ENCODE measurements at places on chromosomes 6 and 20.
A peak's percentile ranks its signal among the peaks of the same experiment; 100 is the strongest.

DNA sequence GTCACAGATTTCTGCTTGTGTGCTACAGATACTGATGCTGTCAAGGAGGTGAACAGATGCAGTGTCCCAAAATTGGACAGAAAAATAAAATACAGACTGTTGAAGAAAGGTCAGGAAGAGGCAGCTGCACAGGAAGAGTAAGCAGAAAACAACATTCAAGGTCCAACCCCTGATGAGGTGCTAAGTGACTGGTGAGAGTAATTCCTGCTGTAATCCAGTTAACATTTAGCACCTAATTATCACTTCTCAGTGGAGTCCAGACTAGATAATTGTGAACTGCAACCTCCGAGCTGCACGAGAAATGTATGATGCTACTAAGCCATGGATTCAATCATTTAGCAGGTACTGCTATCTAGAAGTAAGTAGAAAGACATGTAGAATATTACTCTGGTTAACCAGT lies 36.3 kb upstream of the NRSN1 start:
- no peak for DNase-seq

DNA sequence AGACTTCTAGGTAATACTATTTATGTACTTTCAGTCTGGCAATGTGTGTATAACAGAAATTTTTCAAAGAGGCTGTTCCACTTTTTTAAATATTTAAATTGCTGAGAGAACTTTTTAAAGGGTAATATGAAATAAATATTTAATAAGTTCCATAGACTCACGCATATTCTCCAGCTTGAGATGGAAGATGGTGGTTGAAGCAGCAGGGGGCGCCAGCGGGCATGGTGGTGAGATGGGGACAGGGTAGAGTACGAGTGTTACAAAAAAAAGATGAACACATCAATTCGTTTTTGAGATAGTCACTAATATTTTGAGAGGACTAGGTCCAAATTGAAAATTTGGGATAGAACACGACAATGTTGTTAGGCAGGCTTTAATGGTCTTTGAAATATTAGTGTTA lies 68.4 kb downstream of the RSPO3 start:
- no peak for DNase-seq

GRCh38 chr20:49729780-49730179 lies 16.1 kb upstream of the B4GALT5 start:
- DNase-seq = peak; percentile 83

GRCh38 chr6:37612475-37612874 lies 85.2 kb downstream of the MDGA1 start:
- no peak for DNase-seq

GRCh38 chr6:44917430-44917829 lies 410.7 kb upstream of the RUNX2 start:
- no peak for DNase-seq

DNA sequence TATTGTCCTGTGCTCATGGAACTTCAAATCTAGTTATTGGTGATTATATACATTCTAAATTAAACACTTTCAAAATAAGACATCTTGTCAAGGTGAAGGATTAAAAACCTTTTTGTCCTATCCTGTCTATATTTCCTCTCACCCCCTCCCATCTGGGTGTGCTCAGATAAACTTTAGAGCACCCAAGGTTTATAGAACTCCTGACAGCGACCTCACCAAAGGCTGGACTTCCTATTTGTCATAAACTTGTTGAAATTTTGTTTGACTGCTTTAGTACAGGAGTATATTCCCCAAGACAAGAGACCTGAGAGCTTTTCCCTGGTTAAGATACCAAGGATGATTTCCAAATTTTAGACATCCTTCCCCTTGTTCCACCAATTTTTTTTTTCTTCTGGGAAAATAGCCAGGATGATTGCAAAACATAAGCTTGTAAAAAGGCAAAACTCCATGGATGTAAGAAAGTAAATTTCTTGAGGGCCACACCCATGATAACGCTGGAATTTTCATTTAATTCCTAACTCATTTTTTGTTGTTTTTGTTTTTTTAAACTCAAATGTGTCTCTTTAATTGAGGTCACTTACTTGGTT lies 33.0 kb downstream of the CARMIL1 start:
- DNase-seq = peak; percentile 75

GRCh38 chr6:105458551-105458950 lies 55.7 kb upstream of the PREP start:
- no peak for DNase-seq

DNA sequence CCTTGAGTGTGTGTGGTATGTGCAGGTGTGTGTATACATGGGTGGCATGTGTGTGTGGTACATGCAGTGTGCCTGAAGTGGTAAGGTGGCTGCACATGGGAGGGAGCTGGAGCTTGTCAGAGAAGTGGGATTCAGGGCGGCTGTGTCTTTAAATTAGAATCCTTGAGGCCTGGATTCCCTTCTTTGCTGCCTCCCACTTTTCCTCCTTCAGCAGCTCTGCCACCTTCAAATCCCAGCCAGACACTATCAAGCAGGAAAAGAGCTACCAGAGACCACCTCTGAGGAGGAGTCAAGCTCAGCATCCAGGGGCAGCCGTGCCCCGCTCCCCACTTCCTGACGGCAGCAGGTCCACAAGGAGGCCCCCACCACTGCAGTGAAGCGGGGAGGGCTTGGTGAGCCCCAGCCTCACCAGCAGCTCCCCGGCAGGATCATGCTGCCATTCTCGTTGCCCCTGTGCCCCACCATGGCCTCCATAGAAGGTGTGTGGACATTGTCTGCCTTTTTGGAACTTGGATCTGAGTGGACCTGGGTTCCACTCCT lies 131.0 kb upstream of the MLN start:
- DNase-seq = no peak

DNA sequence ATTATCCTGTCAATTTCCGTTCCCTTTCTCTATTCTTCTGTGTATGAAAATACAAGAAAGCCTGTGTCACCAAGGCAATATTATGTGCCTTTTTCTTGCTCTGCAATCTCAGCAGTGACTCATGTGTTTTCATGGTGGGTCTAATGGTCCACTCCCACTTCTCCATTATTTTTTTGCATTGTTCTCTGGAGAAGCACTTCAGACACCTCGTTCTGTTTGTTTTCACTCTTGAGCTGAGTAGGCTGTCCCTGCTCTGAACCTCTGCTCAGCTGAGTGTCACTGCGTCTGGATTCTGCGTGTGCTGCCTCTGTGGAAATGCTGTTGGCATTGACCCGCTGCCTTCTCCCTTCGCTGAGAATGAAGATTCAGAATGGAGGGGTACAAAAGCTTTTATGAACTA lies 230.6 kb downstream of the TMEM242 start:
- no peak for DNase-seq

DNA sequence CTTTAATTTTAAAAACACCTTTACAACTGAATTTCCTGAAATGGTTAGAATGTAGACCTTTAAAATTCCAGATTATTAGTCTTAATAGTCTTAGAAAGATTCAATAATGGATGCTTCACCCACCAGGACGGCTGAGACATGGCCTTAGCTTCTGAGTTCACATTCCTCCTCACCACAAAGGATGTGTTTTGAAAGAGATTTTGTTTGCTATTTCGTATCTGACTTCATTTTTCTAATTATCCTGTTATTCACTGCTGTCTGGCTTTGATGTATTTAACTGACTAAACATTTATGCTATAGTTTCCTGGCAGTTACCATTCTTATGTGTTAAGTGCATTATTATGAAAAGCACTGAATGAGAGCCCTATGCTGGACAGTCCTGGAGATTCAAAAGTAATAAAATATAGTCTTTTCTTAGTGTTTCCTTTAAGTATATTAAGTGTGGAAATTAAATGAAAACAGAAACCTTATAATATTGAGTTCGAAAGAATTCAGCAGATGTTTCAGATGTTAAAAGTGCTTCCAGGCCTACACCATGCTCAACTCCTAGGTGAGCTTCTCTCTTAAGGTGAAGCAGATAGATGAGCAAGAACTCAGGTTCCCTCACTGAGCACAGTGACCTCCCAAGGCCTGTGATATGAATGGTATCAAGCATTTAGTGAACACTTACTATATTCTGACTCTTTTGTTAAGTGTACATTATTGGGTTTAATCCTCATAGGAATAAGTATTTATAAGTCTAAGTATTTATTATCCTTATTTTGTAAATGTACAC lies 40.3 kb downstream of the MAP3K4 start:
- peak; percentile 81 for DNase-seq

DNA sequence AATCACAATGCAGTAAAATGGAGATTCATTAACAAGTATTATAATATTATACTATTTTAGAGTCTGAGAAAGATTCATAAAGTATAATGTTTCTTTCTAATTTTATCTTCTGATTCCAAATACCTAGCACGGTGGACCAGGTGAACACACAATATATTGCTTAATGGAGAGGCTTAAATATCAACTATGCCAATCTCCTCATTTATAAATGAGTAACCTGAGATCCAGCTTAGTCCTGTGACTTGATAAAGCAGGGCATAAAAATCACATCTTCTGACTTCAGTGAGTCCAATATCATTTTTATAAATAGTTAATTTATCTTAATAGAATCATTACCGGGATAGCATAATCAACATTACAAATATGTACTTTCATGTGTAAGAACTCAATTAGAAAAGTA lies 144.4 kb upstream of the GJE1 start:
- DNase-seq = no peak

GRCh38 chr20:63733117-63733516 lies 3.3 kb upstream of the LIME1 start:
- DNase-seq = no peak

DNA sequence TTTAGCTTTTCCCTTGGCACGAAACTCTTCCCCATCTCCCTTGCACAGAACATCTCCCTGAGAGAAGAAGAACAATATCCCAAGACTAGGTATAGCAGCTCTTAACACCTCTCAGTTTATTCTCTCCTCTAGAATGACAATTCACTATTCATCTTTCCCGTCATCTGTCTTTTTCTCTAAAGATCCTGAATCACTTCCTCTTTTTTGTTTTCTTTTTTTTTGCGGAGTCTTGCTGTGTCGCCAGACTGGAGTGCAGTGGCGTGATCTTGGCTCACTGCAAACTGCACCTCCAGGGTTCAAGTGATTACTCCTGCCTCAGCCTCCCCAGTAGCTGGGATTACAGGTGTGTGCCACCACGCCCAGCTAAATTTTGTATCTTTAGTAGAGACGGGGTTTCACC lies 574.4 kb upstream of the MAP3K7 start:
- no peak for DNase-seq

- no peak for DNase-seq
Observed at GRCh38 chr6:12058172-12058961, 46.3 kb downstream of the HIVEP1 start.

- no peak for DNase-seq
Observed at GRCh38 chr20:40643891-40644290, 45.1 kb downstream of the MAFB start.

- DNase-seq = no peak
Observed at GRCh38 chr6:168695701-168696100, 254.7 kb downstream of the SMOC2 start.

GRCh38 chr6:99409672-99410071 lies 15.4 kb downstream of the PNISR start:
- no peak for DNase-seq

DNA sequence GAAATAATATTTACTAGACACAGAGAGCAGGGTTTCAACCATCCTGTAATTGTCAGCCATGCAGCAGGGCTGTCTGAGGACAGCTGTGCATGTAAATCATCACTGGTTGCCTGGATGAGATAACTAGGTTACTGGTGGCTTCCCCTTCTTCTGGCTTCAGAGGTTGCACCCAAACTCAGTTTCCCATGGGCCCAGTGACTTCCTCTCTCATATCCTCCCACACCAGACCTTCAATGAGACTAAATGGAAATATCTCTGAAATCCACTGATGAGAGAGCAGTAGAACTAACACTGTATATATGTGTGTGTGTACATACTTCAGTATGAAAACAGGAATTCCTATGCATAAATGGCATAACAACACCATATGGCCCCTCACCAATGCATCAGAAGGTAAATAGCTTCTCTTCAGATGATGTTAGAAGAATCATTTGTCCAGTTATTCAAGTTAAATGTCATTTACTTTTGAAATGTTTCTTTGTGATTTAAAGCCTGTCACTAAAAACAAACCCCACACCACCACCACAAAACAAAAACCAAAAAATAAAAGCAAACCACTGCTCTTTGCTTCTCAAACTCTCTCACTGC lies 51.0 kb upstream of the IL20RA start:
- no peak for DNase-seq

GRCh38 chr20:21505810-21506530 lies 7.9 kb downstream of the NKX2-2 start:
- peak; percentile 47 for DNase-seq

- DNase-seq = peak; percentile 41
Observed at GRCh38 chr6:153210083-153210482, 79.0 kb upstream of the RGS17 start.
